Stimulated activated naive CD4-positive, alpha-beta T cell treated with Interleukin-2 at 50 U/mL for 16 hours (primary cell): ENCODE measurements at places on chromosomes 12 and 14.

DNA sequence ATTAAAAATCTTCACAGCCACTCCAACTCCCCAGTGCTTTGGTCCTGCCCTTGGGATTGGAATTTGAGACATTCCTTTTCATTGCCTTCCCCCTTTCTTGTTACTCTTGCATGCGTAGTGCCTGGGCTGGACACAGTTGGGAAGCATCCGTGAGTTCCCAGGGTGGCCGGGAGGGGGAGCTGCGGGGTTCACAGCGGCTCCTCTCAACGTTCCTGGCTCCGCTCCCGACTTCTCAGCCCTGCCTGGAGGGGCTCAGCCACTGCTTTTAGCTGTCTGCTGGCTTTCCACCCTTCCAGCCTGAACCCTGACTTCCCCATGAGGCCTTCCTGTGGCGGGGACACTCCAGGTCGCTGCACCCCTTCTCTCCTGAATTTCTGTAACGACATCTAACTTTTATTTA, 3.2 kb downstream of the TEX52 start:
- DNase-seq, result peak; percentile 27

DNA sequence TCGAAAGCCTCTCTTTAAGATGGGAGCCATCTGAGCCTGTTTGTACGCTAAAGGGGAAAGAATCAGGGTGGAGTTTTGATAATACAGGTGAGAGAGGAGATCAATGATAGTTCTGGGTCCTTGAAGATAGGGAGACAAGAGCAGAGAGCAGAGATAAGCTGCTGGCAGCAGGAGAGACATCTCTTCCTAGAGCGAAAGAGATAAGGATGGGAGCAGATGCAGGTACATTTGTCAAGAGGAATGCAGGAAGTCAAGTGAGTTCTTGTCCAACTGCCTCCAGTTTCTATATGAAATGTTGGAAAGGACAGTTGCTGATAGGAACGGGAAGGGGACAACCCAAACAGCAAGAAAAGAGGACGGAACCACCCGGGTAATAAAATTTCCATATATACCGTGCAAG, 24.7 kb upstream of the HIF1A start:
- no peak for DNase-seq

- DNase-seq, result no peak
These were observed 56.9 kb downstream of the FOS start for GRCh38 chr14:75335571-75335970.

- DNase-seq, result no peak
These were observed 268 bp downstream of the NDUFB1 start for GRCh38 chr14:92121207-92121669.

- DNase-seq, result no peak
These were observed 54.5 kb upstream of the IGF1 start for GRCh38 chr12:102534899-102535298.
